Mammary microvascular endothelial cell (primary cell): ENCODE measurements at places on chromosomes 5 and 9. TPM values are rescaled to one million over a fixed set of nuclear protein-coding genes. Genes with fewer than 3 reads are reported as not detected.

Gene LIX1
- total RNA-seq, result not detected in 2 replicates

Gene PPP3R2
- not detected in 2 replicates for total RNA-seq

Gene GDF9
- not detected in 2 replicates for total RNA-seq

Gene CARTPT
- total RNA-seq, result not detected in 2 replicates

Gene AIF1L
- 18.6 and 19.2 TPM in 2 replicates for total RNA-seq

Gene BHMT
- not detected in 2 replicates for total RNA-seq

Gene ACTBL2
- 0.10 TPM in 1 of 2 replicates, not detected in the other for total RNA-seq

Gene SPARC
- total RNA-seq, result 1,105 and 1,145 TPM in 2 replicates

Gene CDKN2B-AS1
- 1.1 and 1.7 TPM in 2 replicates for total RNA-seq

Gene CAMK4
- total RNA-seq, result 0.34 and 1.3 TPM in 2 replicates

Gene PTGES
- total RNA-seq, result 0.30 TPM in 1 of 2 replicates, not detected in the other

Gene FOXD4
- not detected in 2 replicates for total RNA-seq

Gene SLC6A7
- total RNA-seq, result not detected in 2 replicates

Gene MRPL50
- 9.9 and 10.1 TPM in 2 replicates for total RNA-seq

Gene C5orf46
- total RNA-seq, result not detected in 2 replicates

Gene FOXB2
- not detected in 2 replicates for total RNA-seq

Gene KLF4
- total RNA-seq, result 2.2 and 2.6 TPM in 2 replicates

Gene SLCO6A1
- not detected in 2 replicates for total RNA-seq

Gene C1QTNF2
- total RNA-seq, result 0.07 and 0.20 TPM in 2 replicates

Gene MLANA
- not detected in 2 replicates for total RNA-seq

Gene OTULINL
- 0.05 and 0.13 TPM in 2 replicates for total RNA-seq
